ENCODE measurements at places on chromosomes 2 and 18.

- DNase-seq, result no peak
Measured at GRCh38 chr2:237714690-237715458, 83.7 kb upstream of the RBM44 start.

GRCh38 chr2:202883987-202884675 is 12.6 kb upstream of the ICA1L start:
- DNase-seq, result no peak

- DNase-seq, result no peak
Measured at GRCh38 chr2:239277401-239278085, 123.3 kb downstream of the HDAC4 start.

DNA sequence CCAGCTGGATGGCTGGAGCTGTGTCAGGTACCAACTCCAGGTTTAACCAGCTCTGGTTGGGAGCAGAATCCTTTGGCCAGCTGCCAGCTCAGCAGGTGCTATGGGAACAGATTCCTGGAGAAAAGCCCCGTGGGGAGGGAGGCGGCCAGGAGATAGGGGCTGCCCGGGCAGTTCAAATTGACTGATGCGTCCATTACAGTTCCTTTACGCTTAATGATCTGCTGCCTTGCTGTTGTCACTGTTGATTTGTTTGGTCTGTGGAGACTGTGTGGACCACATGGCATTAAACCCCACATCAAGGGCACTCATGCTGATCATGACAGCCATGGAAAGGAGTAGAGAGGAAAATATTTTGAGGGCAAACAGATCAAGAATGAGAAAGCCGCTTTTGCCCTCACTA is 200.0 kb downstream of the TSN start:
- DNase-seq, result no peak

DNA sequence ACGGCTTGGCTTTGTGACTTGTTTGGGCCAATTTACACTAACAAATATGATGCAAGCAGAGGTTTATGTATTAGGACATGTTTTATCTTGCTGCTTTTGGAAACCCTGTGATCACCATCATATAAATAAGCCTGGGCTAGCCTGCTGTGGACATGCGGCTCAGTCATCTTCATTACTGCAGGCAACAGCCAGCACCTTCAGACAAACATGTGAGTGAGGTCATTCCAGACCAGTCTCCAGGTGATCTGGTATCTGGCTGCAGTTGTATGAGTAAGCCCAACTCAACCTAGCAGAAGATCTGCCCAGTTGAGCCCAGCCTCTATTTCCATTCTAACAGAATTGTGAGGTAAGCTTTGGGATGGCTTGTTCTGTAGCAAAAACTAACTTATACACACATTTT is 254.6 kb upstream of the ATP5MC3 start:
- DNase-seq, result no peak

DNA sequence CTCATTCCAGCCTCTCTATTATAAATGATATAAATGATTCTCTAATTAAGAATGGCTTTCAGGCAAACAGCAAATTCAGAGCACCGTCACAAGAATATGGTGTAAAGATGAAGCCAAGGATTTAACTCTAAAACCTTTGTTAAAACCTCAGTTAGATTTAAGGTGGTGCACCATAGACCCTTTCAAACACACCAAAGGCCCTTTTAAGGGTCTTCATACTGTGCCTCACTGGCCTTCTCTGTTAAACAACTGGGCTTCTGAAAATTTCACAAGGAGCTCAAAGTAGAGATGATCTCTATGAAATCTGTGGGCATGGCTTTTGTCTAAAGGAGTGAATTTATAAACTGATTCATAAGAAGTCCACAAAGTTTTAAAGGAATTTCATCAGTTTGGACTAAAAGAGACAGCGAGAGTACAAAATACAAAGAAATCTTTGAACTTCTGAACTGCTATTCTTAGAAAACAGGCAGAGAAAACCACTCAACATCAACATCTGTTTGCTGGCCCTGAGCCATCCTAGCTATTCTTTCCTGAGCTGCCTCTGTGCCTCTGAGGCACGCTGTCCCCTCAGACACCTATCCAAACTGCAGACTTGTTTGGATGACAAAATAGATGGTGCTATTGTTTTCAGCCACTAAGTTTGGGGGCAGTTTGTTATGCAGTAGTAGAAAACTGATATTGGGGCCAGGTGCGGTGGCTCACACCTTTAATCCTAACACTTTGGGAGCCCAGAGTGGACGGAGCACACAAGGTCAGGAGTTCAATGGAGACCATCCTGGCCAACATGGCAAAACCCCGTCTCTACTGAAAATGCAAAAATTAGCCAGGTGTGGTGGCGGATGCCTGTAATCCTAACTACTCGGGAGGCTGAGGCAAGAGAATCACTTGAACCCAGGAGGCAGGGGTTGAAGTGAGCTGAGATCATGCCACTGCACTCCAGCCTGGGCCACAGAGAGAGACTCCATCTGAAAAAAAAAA is 72.9 kb upstream of the MYCN start:
- DNase-seq, result no peak

DNA sequence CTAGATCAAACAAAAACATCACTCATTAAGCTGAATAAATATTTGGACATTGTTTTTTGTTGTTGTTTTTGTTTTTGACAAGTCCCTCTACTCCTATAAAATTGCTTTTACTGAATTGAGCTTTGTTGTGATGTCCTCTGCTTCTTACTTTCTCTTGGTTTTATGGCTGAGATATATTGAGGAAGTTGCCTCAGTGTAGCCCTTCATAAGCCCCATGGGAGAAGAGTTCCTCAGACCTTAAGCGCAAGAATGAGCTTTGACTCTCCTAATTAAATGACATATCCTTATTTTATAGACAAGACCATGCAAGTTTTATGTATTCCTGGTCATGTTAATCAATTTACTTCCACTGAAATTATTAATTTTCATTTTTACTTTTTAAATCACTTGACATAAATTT is 54.9 kb downstream of the CERKL start:
- no peak for DNase-seq

DNA sequence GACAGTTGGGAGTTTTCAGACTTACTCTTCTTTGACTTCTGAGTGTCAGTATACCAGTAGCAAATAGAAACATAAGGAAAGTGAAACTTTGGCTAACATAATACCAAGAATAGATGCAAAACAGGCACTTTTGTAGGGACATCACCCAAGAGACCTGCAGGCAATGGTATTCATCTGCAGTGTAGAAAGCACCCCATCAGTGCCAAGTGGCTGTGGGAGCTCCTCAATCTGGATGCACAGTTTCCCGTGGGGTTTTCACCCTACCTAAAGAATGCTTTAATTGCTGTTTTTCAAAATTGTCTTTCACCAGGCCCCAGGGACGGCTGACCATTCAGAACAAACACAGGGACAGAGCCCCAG is 96.6 kb upstream of the GPR45 start:
- no peak for DNase-seq

DNA sequence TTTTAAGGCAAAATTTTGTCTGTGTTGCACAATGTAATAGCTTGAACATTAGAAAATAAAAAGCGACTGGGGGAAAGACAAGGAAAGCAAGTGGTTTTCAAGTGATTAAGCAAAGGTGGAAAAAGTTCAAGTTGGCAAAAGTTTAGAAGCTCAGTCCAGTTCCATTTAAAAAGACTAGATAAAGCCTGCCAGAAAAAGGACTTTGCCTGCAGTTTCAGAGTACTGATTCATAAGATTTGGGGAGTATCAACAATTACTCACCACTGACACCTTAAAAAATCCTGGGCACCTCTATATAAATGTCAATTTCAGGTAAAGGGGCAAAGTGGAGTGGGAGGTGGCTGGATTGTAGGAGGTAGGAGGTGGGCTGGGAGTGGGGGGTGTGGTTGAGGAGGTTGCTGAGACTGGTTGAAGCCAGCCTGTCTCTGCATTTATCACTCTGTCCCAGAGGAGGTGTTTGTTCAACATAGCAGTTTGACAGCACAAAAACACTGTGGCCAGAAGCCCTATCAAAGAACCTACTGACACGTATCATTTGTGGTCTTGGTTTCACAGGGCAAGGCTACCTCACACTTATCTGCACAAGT is 14.6 kb downstream of the ZEB2 start:
- no peak for DNase-seq

- DNase-seq, result no peak
Measured at GRCh38 chr2:16999347-17000183, 333.9 kb upstream of the CYRIA start.

DNA sequence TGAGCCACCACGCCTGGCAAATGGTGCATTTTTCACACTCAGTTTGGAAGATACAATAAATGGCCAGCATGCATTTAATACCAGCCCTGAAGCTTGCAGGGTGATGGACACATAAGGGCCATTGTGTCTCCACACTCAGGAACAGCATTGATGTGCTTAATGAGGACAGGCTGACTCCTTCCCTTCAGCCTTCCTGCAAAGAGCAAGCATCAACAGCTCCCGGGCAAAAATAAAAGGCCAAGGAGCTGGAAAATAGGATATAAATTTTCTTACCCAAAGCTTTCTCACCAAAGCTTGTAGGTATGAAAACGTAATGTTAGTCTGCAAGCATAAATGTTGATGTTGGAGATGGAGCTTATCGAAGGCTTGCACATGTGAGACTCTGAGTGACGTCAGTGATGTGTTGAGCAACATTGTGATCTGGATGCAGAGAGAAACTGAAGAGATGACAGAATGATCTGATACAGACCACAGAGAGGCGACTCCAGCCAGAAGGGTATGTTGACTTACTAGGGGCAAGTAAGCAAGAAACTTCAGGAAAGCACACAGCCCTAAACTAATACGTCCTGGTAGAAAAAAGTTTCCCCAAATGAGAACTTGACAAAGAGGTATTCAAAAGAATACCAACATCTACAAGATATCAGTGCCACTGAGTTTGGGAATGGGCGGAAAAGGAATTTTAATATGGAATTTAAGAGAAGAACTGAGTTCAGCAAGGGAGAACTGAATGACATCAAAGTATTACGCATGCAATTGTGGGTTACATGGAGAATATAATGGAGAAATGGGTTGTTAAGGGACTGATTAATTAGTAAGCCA is 256.5 kb downstream of the TGIF1 start:
- DNase-seq, result no peak

GRCh38 chr2:209673811-209674210 is 97.8 kb upstream of the UNC80 start:
- DNase-seq, result no peak

DNA sequence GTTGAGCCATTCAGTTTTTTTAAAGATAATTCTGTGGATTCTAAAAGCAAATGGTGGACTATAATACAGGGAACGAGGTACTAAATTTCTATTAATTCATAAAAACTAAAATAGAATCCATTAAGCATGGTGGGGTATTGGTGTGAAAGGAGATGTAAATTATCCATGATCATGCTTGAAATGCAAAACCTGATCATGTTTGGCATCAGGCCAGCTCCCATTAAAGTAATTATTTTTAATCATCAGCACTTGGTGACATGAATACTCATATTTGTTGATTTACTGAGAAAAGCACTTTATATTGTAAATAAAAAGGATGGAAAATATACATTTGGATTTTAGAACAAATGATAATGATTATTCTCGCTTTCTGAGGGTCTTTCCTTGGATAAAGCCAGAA is 232.3 kb upstream of the MEIS1 start:
- DNase-seq, result no peak

DNA sequence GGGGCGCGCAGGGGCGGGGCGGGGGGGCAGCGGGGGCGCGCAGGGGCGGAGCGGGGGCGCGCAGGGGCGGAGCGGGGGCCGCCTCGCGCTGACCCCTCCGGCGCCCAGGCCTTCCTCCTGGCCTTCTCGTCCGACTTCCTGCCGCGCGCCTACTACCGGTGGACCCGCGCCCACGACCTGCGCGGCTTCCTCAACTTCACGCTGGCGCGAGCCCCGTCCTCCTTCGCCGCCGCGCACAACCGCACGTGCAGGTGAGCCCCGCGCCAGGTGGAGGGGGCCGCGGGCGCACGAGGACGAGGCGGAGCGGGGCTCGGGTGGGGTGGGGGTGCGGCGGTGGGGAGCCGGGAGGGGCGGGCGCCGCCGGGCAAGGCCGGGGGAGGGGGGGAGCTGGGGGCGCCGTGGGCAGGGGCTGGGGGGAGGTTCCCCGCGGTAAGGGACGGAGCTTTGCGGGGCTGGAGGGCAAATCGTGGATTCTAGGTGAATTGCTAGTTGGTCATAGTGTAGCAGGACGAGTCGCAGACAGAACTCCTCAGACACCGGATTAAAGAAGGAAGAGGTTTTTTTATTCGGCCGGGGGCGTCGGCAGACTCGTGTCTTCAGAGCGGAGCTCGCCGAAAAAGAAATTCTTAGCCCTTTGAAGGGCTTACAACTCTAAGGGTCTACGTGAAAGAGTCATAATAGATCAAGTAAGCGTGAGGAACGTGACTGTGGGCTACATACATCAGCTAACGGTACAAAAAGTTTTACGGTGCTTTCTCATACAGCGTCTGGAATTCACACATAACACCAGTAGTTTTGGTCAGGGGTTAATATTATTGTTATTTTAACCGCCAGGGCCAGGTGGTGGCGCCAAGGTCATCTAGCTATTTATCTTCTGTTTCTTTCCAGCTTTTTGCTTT is 29.9 kb downstream of the ANO7 start:
- DNase-seq, result peak; percentile 6

- no peak for DNase-seq
Measured at GRCh38 chr2:190929919-190930318, 49.3 kb downstream of the GLS start.

DNA sequence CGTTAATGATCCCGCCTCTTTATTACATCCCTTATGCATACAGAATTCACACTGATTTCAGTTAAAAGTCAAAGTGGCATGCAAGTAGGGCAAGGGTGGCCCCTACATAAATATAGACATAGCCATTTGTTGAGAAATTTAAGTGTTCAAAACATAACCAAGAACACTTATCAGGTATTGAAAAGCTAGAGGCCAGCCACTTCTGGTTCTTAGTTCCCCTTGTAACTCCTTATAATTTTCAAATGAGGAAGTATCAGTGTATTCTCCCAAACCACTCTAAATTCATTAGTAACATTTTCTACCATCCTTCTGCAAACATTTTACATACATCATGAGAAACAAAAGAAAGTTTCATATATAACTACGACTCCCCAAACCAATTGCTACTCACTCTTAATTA is 5.8 kb upstream of the ARL5A start:
- DNase-seq, result no peak

- DNase-seq, result no peak
Measured at GRCh38 chr18:56861244-56861643, 210.1 kb downstream of the WDR7 start.

DNA sequence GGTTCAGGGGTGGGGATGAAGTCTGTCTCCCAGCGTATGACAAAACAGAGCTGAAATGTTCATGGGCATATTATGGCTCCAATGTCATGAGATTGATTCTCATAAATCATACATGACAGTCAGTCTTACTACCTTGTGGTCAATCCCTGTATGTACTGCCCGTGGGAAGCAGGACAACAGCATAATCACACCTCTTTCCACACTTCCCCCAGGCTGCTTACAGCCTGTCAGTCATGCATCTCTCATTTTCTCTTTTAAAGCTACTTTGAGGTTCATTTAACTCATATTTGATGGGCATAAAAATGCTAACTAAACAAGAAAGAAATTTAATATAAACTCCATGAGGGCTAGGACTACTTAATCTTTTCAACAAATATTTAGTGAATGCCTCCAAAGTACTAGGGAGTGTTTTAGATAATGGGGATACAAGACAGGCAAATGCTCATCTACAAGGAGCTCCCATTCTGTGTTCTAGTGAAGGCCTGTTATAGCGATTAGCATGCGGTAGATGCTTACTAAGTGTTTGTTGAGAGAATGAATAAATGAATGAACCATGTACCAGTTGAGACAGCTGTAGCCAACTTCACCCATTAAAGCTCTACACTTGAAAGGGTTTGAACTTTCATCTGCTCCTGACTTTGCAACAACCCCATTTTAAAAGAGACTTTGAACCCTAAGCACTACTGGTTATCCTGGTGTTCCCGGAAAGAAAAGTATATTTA is 89.1 kb downstream of the ALPK2 start:
- no peak for DNase-seq

- no peak for DNase-seq
Measured at GRCh38 chr2:65368468-65368867, 63.9 kb downstream of the SPRED2 start.

- DNase-seq, result no peak
Measured at GRCh38 chr2:120769076-120769786, 33.6 kb downstream of the GLI2 start.
